T follicular helper cell (primary cell): ENCODE measurements at places on chromosomes 11 and 22.
A peak's percentile ranks its signal among the peaks of the same experiment; 100 is the strongest.

DNA sequence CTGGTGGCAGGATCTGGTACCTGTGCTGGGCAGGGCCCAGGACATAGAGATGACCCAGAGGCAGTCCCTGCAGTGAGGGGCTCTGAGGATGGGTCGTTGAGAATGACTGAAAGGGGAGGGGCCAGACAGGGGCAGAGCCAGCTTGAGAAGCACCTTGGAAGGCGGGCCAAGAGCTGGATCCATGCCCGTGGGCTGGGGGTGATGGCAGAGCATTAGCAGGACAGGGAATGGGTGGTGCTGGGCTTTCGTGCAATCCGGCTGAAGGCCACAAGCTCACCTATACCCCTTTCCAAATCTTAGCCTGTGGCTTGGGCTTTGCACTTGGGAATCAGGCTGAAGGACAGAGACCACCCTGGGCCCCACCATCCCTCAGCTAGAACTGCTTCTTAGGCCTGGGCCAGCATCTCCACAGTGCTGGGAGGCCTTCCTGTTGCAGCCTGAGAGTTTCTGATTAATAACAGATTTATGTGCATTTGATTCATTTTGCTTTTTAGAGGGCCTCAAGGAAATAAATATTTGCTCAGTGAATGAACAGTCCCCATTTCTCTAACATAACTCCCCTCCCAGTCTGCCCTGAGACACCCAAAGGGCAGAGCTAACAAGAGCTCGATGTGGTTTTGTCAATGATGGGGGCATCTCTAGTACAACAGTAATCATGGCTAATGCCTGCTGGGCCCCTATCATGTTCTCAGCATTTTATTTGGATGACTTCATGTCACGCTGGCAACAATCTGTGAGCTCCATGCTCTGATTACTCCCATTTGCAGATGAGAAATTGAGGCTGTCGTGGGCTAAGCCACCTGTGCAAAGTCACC lies 39.3 kb downstream of the RIBC2 start:
- no peak for DNase-seq

GRCh38 chr11:120241277-120241676 lies 1.3 kb downstream of the POU2F3 start:
- no peak for DNase-seq

- no peak for DNase-seq
These were observed 61.4 kb upstream of the MTMR2 start for GRCh38 chr11:95985174-95985808.

DNA sequence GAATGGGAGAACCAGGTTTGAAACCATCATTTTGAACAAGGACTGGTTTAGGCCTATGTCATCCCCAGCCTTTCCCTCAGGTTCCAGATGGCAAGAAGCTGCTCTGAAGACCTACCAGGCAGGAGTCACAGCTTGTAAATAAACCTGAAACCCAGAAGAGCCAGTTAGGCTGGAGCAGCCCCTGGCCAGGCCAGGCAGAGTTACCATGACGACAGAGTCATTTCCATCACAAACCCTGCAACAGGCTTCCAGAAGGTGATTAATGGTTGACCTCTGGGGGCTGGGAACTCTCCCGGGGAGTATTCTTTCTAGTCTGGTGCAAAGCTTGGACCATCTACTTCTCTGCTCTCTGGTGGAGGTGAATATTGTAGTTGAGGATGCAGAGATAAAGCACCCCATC lies 164.1 kb upstream of the NCAM1 start:
- no peak for DNase-seq

GRCh38 chr22:19430890-19431541 lies 517 bp downstream of the HIRA start:
- DNase-seq: no peak

DNA sequence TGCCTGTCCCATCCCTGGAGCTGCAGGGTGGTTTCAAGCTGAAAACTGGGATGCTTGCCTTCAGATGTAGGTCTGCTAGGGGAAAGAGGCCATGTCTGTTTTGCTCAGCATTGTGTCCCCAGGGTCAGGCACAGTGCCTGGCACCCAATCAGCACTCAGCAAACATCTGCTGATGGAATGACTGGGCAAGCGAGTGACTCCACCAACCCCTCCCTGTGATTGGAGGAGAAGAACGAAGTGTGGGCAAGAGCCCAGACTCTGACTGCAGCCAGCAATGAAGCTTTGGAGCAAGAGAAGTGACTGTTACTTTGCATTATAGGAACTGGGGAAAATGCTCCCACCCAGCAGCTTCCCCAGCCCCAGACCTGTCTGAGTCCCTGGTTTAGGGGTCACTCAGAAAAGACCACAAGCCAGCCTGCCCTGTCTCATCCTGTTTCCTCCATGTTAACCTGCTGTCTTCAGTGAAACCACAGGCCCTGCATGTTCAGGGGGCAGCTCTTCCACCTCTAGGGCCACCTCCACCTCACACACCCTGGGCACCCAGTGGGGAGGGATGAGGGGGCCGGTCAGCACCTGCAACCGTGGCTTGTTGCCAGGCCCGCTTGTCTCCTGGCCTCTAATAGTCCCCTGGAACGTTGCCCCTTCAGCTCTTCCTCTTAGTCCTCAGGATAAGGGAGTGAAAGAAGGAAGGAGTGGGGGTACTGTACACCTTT lies 147.4 kb downstream of the TRIM29 start:
- DNase-seq: no peak

DNA sequence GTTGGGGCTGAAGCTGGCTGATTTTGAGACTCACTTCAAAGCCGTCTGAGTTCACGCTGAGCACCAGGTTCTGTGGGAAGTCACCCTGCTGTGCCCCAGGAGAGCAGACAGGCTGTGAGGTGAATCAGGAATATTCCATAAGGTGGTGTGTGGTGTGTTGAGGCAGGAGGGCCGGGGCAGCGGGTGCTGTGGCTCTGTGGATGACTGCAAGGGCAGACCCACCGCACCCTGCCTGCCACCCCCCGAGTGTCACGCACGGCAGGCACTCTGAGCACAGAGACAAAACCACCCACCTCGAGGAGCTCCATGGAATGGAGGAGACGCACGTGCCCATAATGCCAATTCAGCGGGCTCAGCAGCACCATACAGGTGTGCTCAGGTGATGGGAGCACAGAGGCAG lies 147.8 kb downstream of the PKNOX2 start:
- no peak for DNase-seq

DNA sequence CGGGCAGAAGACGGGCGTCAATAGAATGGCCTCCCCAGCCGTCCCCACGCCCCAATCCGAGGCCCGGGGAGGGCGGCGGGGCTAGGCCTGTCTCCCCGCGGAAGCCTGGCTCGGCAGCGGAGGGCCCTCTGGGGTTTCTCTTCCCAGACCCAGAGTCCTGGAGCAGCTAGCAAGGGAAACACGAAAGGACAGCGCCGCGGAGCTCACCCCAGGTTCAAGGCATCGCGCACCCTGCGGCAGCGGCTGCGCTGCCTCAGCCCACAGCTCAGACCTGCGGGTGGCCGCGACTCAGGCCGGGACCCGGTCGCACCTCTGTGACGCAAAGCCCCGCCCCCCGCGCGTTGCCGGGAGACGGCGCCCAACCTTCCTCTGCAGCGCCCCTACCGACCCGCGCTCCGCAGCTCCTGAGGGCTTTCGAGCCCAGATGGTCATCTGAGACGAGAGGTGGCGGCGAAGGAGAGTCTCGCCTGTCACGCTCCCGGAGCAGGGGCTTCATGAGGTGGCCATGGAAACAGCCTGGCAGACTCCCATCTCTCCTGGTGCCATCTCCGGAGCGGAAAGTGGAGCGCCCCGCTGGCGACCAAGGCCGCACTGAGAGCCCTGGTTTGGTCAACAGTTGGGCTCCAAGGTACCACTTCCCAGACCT lies at the start of gene RNF141:
Gene RNF141, minus strand, starts transcription at position 273 of the 646 bp plus-strand sequence. CDS start 7,029 bp downstream, outside the sequence.
- DNase-seq: peak; percentile 88

- DNase-seq: no peak
These were observed 16.3 kb downstream of the CTNND1 start for GRCh38 chr11:57777969-57778317.

GRCh38 chr22:46229701-46230100 lies 20.4 kb downstream of the CDPF1 start:
- DNase-seq: no peak

DNA sequence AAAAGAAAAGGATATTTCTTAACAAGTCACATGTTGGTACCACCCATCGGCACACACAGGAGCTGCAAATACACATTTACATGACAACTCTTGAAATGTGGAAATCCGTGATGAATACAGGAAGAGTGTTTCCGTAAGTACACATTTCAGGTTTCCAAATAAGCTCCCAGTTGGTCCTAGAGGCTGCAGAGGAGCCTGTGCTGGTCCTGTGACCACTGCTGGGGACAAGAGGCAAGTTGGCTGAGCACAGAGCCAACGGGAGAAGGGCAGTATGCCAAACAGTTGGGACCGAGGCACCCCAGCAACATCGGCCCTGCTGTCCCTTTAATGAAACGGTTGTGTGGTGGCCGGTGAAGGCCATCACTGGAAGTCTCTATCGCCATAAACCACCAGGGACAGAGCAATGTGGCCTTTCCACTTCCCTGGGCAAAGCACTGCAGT lies 38.5 kb upstream of the ARFGAP3 start:
- DNase-seq: no peak

DNA sequence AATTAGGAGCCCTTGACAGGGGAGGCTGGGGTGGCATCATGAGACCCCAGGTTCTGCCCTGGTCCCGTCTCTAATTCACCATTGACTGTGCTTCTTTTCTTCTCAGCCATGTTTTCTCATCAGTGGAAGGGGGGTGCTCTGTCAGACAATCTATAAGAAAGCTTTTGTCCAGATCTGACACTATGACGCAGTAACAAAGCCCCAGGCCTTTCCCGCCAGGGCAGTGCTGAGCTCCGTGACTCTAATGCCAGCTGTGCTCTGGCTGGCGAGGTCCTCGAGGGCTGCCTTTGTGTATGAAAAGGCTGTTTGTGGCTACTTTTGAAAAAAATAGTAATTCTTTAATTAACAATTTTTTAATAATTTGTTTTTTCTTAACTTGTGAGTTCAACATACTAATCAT lies 3.2 kb downstream of the CD6 start:
- DNase-seq: no peak

GRCh38 chr11:65621460-65621859 lies 5.9 kb downstream of the PCNX3 start:
- DNase-seq: no peak

GRCh38 chr11:134380785-134381184 lies 31.3 kb downstream of the B3GAT1 start:
- DNase-seq: no peak

DNA sequence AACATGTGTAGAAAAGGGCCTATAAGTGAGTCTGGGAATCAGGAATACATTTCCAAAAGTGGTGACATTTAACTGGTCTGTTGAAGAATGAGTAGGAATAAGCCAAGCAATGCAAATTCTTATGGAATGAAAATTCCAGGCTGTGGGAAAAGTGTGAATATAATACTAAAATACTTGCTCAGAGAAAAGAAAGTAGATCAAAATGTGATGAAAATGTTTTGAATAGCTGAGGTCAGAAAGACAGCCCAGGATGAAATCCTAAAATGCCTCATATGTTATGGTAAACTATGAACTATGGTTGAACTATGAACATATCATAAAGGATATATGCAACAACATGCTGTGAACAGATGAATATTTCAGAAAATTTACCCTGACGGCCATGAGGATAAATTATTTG lies 688.3 kb upstream of the FAT3 start:
- no peak for DNase-seq

DNA sequence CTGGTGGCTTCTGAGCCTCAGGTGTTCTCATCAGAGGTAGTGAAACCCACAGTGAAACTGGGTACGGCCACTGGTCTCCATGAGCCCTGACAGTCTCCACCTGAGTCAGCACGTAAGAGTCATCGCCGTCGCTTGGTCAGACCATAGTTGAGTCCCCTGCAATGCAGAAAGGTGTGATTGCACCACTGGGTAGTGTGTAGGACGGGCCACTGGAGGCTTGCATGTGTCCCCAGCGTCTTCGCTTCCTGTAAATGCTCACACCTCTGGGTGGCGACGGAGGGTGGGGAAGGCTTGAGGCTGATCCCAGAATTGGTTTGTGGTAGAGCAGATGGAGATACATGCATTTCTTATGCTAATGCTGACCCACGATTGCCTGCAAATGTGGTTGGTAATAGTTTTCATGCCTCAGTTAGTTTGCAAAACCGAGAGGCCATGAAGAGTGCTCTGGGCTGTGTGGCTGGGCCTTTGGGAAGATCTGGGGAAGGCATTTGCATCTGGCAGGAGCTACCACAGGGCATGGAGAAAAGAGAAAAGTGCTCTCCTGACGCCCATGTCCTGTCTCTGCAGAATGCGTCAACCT lies 26.5 kb downstream of the CTTN start:
- DNase-seq: no peak

GRCh38 chr11:30342736-30343166 lies 19.8 kb downstream of the ARL14EP start:
- no peak for DNase-seq

GRCh38 chr22:31139866-31140716 lies at the start of gene PLA2G3:
Gene PLA2G3, minus strand, starts transcription at chr22:31140508. Its CDS starts 154 bp downstream, at chr22:31140354.
- no peak for DNase-seq

GRCh38 chr11:74672956-74673692 lies 58.1 kb downstream of the CHRDL2 start:
- no peak for DNase-seq

GRCh38 chr11:107272561-107272960 lies 185.1 kb downstream of the CWF19L2 start:
- no peak for DNase-seq

DNA sequence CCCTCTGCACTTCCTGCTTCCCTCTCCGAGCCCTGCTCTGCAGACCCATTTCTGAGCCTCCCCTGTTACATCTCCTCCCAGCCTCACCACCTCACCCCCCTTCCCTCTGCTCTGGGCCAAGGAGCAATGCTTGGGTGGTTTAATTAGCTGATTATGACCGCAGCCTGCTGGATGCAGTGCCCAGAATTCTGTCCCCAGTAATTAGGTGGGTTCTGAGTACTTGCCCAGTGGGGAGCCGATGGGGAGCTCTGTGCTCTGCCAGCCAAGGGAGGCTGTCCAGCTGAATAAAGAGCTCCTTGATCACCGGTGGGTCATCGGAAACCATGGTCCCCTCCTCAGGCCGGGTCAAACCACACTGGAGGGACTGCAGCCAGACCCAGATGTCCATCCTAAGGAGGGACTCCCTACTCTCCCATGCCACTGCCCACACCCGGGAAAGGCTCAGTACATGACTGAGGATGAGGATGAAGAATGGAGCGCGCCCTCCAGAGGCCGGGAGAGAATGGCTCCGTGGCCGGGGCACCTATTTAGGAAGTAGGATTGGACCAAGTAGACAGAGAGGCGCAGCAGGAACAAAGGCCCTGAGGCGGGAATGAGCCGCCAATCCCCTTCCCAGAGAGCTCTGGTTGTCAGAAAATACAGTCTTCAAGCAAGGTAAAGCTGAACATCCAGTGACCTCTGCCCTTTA lies 9.1 kb downstream of the ARRB1 start:
- no peak for DNase-seq

GRCh38 chr11:130999086-130999485 lies 82.8 kb upstream of the SNX19 start:
- no peak for DNase-seq

GRCh38 chr22:30890686-30891442 lies 77.7 kb downstream of the MORC2 start:
- DNase-seq: no peak

- DNase-seq: no peak
These were observed 8.7 kb downstream of the NADSYN1 start for GRCh38 chr11:71461696-71462095.
